ENCODE measurements at places on chromosomes 5 and 9.

- DNase-seq = no peak
Measured at GRCh38 chr5:95861864-95862561, 39.5 kb upstream of the GLRX start.

DNA sequence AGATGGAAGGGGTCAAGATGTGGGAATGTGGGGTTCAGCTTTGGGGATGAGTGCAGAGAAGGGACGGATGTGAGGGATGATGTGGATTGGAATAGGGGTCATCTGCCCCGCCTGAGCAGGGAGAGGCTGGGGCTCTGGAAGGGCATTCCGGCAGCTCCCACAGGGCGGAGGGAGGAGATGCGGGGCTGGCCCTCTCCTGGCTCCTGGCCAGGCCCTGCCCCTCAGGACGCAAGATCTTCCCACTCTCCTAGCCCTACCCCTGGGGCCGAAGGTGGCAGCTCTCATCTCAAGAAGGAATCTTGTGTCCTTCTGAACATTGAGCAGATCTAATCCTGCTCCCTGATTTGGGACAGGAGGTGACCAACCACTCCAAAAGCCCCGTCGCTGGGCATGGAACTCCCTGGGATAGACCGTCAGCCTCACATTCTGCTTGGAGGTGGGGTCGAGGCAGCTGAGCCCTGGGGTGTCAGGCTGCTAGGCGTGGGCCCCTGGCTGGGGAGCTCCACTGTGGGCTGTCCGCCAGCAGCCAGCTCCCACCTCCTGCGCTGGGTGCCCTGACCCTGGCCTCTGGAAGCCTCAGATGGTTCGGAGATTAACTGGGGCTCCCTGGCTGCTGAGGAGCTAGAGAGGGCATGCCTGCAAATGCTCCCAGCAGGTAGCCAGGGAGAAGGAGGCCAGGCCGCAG, 125.2 kb downstream of the ZNF354C start:
- no peak for DNase-seq

- no peak for DNase-seq
Measured at GRCh38 chr5:138440159-138441073, 1.6 kb downstream of the REEP2 start.

- no peak for DNase-seq
Measured at GRCh38 chr9:135908754-135909204, 1.4 kb upstream of the CAMSAP1 start.

- no peak for DNase-seq
Measured at GRCh38 chr5:113035096-113035495, 58.5 kb downstream of the DCP2 start.

- DNase-seq = peak; percentile 86
Measured at GRCh38 chr9:35696520-35697215, 6.9 kb upstream of the TPM2 start.

GRCh38 chr9:118734696-118735095, 634.5 kb downstream of the BRINP1 start:
- DNase-seq = no peak

DNA sequence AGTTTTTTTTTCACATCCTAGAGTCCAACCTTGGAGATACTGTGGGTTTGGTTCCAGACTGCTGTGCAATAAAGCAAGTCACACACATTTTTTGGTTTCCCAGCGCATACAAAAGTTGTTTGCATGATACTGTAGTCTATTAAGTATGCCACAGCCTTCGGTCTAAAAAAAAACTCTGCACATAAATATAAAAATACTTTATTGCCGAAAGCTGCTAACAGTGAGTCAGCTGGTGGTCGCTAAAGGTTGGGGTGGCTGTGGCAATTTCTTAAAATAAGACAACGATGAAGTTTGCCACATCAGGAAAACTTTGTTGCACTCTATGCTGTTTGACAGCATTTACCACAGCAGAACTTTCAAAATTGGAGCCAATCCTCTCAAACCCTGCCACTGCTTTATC, 37.4 kb downstream of the UBQLN1 start:
- DNase-seq = no peak

DNA sequence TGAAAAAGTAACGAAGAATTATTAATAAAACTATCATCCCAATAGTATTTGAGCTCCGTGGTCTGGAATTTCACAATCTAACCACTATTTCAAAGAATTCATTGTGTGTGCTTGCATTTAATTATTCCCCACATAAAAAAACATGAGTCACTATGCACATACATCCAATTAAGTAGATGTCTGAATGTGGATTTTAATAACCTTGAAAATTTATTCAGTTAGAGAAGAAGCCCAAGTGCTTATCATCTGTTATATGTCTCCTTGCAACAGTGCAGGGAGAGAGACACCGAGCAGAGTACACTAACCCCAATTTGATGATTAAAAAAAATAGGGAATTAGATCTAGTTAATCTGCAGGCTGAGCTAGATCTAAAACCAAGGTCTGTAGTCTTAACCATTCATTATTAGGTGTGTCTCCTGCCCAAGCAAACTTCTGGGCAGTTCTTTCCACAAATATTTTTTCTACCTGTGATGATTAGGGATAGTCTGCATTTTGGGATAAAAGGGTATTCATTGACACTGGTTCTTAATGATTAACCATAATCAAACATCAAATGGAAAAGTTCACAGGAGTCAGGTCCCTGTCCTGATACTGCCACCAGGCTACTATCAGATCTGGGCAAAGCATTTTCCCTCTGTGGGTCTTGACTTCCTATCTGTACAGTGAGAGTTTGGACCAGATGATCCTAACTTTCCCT, 164.2 kb downstream of the GRIA1 start:
- DNase-seq = no peak

- DNase-seq = no peak
Measured at GRCh38 chr5:5239191-5239590, 99.1 kb downstream of the ADAMTS16 start.

DNA sequence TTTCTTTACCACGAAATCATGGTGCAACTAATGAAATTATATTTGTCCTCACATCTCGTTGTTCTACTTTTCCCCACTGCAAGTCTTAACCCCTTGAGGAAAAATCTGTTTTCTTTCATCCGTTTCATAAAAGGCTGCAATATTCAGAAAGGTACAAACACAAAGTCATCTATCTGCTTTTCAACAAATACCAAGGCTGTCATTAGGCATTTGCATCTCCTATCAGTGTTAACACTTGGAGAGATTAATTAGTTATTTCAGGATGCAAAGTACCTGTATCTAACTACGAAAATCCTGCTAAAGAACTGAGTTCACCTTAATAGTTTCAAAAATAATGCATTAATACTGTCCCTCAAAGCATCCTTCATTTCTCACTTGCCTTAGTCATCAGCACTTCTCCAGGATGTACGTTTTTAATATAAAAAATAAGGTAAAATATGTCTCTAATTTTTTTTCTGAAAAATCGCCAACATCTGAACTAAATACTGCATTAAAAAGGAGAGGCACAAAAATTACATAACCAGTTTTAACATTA, 1.8 kb downstream of the ARRDC3 start:
- DNase-seq = no peak

GRCh38 chr5:97000391-97000790, 64.5 kb downstream of the LNPEP start:
- no peak for DNase-seq

GRCh38 chr5:148687427-148687826, 33.1 kb upstream of the HTR4 start:
- peak; percentile 63 for DNase-seq

DNA sequence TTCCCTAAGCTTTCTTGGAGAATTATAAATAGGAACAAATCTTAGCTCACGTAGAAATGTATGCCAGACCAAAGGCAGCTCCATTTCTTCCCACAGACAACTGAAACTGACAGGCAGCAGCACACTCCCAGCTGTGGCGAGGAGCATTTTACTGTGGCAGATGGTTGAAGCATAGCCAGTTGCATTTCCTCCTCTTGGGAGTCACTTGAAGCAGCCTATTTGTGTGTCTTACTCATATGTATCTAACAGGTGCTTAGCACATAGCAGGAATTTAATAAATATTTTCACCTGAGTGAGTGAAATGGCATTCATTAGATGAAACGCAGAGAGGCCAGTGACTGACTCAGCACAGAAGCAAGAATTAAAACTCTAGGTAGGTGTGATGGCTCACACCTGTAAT, 12.3 kb upstream of the MTMR12 start:
- DNase-seq = no peak

DNA sequence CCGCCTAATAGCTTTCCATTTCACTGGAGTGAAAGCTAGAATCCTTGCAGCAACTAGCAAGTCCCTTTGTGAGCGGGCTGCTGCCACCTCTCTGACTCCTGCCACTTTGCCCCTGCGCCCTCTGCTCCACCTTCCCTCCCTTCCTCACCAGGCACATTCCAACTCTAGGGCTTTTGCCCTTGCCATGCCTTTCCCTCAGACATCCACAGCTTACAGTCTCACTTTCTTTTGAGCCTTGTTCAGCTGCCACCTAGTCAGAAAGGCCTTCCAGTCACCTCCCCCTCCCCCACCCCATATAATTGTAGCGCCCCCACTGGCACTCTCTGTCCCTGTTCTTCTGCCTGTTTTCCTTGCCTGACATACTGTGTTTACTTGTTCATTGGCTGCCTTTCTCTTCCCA, 31.0 kb downstream of the CYSTM1 start:
- DNase-seq = peak; percentile 44

DNA sequence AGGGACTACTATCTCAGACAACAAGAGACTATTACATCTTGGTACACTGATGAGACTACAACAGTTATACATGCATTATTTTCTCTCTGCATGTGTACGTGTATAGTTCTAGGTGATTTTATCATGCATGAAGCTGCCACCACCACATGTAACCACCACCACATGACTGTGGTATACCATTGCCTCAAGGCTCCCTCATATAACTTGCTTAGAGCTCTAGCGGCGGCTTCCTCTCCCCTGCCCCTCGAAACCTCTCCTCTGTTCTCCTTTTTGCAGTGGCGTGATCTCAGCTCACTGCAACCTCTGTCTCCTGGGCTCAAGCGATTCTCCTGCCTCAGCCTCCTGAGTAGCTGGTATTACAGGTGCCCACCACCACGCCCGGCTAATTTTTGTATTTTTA, 162.3 kb downstream of the AOPEP start:
- no peak for DNase-seq

GRCh38 chr9:112331674-112331952, 1.8 kb downstream of the PTBP3 start:
- no peak for DNase-seq

DNA sequence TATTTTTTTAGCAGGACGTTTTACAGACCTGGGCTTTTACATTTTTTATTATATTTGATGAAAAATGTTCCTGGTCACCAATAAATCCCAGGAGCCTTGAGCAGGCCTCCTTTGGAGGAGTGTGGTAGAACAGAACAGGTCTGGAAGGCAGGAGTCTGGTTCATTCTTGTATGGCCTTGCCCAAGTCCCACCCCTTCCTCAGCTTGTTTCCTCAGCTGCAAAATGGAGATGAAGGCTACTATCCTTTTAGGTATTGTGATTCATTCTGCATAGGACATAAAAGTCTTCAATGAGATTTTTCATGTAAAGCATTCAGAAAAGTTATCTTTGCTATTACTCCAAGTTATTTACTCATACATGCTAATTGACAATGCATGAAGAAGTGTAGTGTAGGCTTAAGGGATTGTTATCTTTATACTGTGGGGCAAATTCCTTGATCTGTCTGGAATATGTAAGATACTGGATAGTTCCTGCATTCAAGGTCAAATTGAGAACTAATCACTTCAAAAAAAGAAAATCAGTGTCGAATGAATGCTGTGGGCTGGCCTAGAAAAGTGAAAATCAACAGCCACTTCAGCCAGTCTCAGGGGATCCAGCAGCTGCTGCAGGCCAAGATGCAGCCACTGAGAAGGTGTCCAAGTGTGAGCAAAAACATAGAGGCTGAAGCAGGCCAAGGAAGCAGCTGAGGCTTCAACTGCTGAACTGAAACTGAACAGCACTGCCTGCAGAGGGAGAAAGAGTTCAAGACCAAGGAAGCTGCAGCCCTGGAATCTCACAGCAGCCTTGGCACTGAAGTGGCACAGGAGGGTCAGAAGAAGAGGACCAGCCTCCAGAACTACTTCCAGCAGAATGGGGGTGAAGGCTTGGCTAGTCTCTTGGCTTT, 15.5 kb upstream of the SLC36A3 start:
- DNase-seq = peak; percentile 50

GRCh38 chr5:107671742-107672210, 1.0 kb upstream of the EFNA5 start:
- DNase-seq = peak; percentile 81

GRCh38 chr9:73615557-73615956, 463.9 kb downstream of the ANXA1 start:
- peak; percentile 21 for DNase-seq

DNA sequence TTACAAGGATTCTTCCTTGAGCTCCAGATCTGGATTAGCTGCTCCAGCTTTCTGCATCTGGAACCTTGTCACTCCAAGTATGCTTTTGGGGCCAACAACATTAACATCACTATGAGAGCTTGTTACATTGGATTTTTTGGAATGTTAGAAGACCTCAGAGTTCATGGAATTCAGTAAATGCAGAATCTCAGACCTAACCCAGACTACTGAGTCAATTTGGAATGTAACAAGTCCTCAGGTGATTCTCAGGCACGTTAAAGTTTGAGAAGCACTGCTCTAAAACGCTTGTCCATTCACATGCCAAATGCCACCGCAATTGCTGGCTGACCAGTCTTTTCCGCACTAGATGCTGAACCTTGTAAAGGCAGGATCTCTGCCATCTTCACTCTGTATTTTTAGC, 251.4 kb upstream of the TRIM32 start:
- peak; percentile 42 for DNase-seq

DNA sequence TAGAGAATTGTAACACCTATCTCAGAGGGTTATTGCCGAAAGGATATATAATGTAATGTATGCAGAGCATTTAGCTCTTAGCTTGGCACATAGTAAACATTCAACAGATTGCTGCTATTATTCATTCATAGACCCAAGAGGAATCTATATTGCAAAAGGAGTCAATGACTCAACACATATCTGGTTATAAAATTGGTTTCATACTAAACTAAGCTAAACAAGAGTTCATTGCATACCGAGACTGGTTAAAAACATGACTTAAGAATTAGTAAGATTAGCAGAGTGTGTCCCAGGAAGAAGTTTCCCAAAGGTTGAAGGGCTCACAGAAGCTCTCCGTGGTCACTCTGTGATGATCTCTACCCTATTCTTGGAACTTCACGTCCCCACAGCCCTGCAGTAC, 339.6 kb upstream of the CCNH start:
- no peak for DNase-seq

DNA sequence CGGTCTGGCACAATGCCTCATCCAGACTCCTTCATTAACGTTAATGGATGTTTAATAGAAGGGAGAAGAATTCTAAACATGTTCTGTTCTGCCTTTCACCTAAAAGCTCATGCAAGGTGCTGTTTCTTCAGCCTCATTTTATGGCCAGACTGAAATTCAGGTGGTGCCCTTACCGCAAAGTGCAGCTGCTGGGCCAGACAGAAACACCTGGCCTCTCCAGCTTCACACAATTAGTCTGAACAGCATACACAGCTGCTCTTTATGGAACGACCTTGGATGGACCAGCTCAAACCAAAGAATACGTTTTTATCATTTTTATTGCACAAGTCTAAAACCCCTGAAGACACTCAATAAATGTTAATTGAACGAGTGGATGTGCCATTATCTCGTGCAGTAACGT, 4.6 kb downstream of the SNCAIP start:
- DNase-seq = no peak
